Activated CD4-positive, CD25-positive, alpha-beta regulatory T cell (primary cell): ENCODE measurements at places on chromosomes 2 and 18.

- no peak for DNase-seq
These were observed 227.9 kb downstream of the TCF4 start for GRCh38 chr18:55360061-55360460.

GRCh38 chr2:20444101-20444992 is 2.5 kb upstream of the RHOB start:
- DNase-seq: no peak

GRCh38 chr2:190984595-190984994 is 29.4 kb downstream of the STAT1 start:
- DNase-seq: no peak

- DNase-seq: no peak
These were observed 297.0 kb downstream of the TDRD15 start for GRCh38 chr2:21420553-21421335.

DNA sequence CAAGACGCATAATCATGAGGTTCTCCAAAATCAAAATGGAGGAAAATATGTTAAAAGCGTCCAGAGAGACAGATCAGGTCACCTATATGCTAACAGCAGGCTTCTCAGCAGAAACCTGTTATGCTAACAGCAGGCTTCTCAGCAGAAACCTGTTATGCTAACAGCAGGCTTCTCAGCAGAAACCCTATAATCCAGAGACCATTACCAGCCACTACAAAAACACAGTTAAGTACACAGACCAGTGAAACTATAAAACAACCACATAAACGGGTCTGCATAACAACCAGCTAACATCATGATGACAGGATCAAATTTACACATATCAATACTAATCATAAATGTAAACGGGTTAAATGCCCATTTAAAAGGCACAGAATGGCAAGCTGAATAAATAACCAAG is 1548.4 kb upstream of the TMEFF2 start:
- no peak for DNase-seq

DNA sequence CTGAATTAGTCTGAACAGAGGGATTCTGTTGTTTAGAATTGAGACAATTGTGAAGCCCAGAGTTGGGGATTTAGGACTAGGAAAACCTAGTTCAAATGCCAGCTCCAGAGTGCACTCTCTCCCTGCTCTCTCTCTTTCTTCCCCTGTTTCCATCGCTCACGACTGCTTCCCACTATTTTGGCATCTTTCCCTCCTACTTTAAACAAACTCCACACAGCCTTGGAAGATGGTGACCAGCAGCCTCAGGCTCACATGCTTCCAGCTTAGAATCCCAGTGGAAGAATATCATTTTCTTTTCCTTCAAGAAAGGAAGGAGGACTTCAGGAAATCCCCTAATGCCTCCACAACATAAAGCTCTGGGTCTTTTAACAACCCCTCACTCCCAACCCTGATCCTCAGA is 6.1 kb upstream of the DNMT3A start:
- DNase-seq: no peak

GRCh38 chr2:7704296-7704865 is 787.2 kb downstream of the RNF144A start:
- no peak for DNase-seq

GRCh38 chr2:110678457-110679336 is 834 bp upstream of the BUB1 start:
- no peak for DNase-seq
